Colonic mucosa (tissue), 4 donors: ENCODE measurements at places on chromosomes 3 and 15. TPM values are rescaled to one million over a fixed set of nuclear protein-coding genes. Genes with fewer than 3 reads are reported as not detected.

Gene TM6SF1
- 0.62 TPM for total RNA-seq

Gene IL5RA
- total RNA-seq: 0.15 TPM

Gene GOLGA8J
- total RNA-seq: 0.35 TPM

Gene CLSTN2
- 1.3 TPM for total RNA-seq

Gene SAMMSON
- not detected for total RNA-seq

Gene RAF1
- 79.5 TPM for total RNA-seq

DNA sequence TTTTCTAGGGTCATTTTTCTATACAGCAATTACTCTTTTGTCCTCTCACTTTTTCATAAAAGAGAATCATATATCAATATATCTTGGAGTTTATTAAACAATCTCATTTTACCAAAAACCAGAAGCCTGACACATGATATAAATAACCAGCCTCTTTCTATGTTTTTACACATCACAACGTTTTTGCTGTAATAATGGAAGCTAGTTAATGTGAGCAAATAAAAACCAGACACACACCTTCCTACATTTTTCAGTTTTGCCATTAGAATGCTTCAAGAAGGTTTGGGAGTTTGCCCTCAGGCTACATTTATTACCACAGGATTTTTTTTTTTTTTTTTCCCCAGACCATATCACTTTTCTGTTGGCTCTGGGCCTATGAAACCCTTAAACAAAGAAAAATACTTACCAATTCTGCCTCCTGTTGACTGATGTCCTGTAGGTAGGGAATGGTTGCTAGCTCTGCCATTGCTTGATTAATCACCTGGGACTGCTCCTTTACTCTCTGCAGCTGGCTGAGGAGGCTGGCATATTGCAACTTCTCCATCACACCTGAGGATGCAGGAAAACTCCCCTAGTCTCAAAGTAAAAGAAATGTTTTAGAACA is 165.5 kb downstream of the ECT2 start:
- H3K27ac ChIP-seq: no peak overlapping the region
- DNase-seq: no peak
- no peak overlapping the region for H3K4me3 ChIP-seq

DNA sequence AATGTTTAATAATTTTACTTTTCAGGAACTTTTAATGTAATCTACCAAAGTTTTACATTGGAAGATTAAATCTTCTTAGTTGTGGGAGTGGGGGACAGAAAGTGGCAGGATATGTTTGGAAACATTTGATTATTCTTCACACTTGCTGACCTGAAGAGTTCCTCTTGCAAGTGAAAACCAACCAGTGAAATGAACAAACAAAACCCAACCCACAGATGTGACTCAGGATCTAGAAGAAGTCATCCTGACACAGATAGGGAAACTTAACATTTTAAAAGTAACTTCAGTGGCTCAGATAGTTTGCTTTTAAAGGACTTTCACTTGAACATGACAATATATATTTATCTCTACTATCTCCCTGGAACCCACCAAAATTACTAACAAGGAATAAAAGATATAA is 55.4 kb downstream of the ASTE1 start:
- no peaks in the 10 kb centered on the region for H3K4me1 ChIP-seq
- no peak overlapping the region for H3K27ac ChIP-seq
- no peaks in the 10 kb centered on the region for H3K27me3 ChIP-seq
- DNase-seq: no peak
- no peak overlapping the region for H3K4me3 ChIP-seq

- no peak for DNase-seq
- H3K4me3 ChIP-seq: no peak overlapping the region
- no peak overlapping the region for H3K27ac ChIP-seq
- H3K27me3 ChIP-seq: no peaks in the 10 kb centered on the region
Observed at GRCh38 chr3:123093696-123094095, 26.9 kb downstream of the PDIA5 start.

GRCh38 chr3:98779541-98780335 is 16.6 kb downstream of the ST3GAL6 start:
- no peak for DNase-seq
- H3K4me3 ChIP-seq: no peak overlapping the region
- no peaks in the 10 kb centered on the region for H3K4me1 ChIP-seq
- H3K27me3 ChIP-seq: no peaks in the 10 kb centered on the region
- no peaks in the 10 kb centered on the region for H3K36me3 ChIP-seq

GRCh38 chr15:23570486-23570885 is 5.0 kb downstream of the MKRN3 start:
- H3K27ac ChIP-seq: no peak overlapping the region
- DNase-seq: no peak
- H3K4me3 ChIP-seq: no peak overlapping the region
- no peaks in the 10 kb centered on the region for H3K4me1 ChIP-seq
- no peaks in the 10 kb centered on the region for H3K36me3 ChIP-seq

DNA sequence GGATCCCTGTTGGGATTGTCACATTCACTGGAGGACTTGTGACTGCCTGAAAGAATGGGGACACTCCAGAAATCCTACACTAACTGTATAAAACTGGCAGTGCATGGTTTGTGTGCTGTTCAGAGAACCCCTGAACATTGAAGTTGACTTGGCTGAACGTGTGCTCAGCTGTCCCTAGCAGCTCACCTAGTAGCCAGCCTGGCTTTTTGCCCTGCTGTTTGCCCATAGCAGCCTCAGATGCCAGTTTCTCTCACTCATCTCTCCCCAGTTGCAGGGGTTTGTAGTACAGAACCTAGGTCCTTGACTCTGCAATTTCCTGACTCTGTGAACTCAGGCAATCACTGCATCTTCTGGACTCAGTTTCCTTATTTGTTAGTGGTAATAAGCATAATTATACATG is 63.0 kb downstream of the KCNAB1 start:
- no peak for DNase-seq
- no peaks in the 10 kb centered on the region for H3K4me1 ChIP-seq
- H3K27me3 ChIP-seq: no peaks in the 10 kb centered on the region
- no peak overlapping the region for H3K4me3 ChIP-seq
- H3K36me3 ChIP-seq: no peaks in the 10 kb centered on the region

GRCh38 chr3:31399271-31399670 is 133.5 kb upstream of the STT3B start:
- DNase-seq: no peak
- H3K27ac ChIP-seq: no peak overlapping the region
- no peaks in the 10 kb centered on the region for H3K27me3 ChIP-seq

DNA sequence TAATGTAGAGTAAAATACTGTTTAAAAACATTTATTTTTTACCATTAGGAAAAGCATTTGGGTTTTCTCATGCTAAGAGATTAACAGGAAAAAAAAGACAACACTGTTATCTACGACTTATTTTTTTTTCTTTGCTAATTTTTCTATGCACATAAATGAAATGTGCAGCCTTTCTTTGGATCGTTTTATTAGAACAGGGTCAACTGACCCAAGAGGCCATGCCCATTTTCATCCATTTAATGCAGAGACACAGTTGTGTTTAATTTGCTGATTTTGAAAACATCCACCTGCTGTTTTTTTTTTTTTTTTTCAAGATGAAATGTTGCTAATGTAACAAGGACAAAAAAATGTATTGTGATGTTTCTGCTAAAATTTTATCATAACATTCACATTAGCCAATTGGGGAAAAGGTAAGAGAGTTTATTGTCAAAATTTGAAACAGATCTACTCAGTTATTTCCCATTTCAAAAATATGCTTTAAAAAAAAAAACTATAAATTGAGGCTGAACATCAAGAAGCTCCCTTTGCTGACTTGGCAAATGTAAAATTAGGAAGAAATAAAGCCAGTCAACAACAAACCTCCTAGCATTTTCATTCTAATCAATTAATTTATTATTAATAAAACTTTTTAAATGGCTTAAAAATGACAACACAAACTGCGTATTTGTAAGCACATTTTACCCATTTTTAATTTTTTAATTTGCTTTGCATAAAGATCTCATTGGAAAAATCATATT is 485.2 kb downstream of the ROBO2 start:
- H3K36me3 ChIP-seq: no peaks in the 10 kb centered on the region
- H3K4me3 ChIP-seq: no peak overlapping the region
- no peaks in the 10 kb centered on the region for H3K27me3 ChIP-seq
- no peak overlapping the region for H3K27ac ChIP-seq

DNA sequence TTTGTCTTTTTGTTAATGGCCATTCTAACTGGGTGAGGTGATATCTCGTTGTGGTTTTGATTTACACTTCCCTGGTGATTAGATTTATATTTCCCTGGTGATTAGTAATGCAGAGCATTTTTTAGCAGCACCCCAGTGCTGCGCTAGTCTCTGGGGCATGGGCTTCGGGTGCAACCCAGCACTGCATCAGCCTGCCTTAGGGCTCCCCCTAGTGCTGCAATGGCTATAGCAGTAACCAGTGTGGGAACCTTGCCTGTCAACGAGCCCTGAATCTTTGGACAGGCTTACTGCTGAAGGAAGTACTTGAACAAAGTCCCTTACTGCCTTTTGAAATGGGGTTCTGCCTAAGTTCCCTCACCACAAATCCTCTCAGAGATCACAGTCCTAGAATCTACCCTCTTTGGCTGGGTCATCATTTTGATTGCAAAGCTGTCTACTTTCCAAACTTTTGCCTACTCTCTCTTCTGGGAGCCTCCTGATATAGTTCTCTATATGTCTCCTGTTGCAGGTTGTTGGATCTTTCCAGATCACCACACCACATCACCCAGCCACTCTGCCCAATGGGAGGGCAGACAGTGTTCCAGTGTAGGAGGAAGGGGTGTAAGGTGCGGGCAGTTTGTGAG is 79.2 kb upstream of the CCNL1 start:
- no peaks in the 10 kb centered on the region for H3K4me1 ChIP-seq
- no peaks in the 10 kb centered on the region for H3K27me3 ChIP-seq
- H3K27ac ChIP-seq: no peak overlapping the region
- DNase-seq: peak; percentile 73
- no peak overlapping the region for H3K4me3 ChIP-seq

- H3K36me3 ChIP-seq: no peaks in the 10 kb centered on the region
- H3K27me3 ChIP-seq: no peaks in the 10 kb centered on the region
- no peak overlapping the region for H3K27ac ChIP-seq
- no peak for DNase-seq
- no peak overlapping the region for H3K4me3 ChIP-seq
Observed at GRCh38 chr3:60094392-60094947, 1044.6 kb upstream of the CFAP20DC start.

GRCh38 chr3:122451371-122451770 is 35.5 kb upstream of the WDR5B start:
- no peaks in the 10 kb centered on the region for H3K27me3 ChIP-seq
- H3K36me3 ChIP-seq: peaks cover 10% of the 10 kb centered on the region
- DNase-seq: no peak
- no peaks in the 10 kb centered on the region for H3K4me1 ChIP-seq
